ENCODE measurements at places on chromosomes 13 and 19.

DNA sequence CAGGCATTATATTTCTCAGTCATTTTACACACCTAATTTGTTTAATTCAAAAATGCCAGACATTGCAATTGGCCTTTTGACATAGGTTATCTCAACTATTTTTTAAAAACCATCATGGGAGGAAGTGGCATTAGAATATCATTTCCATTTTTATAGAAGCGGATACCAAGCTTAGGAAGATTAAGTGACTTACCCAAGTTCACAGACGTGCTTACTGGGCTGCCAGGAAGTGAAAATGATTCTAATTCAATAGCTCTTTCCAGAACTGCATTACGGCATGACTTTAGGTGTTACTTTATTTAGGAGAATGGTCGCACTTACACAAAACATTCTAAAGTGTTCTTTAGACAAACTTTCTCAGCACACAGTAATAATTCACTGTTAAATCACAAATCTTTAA, 231.9 kb downstream of the KLF12 start:
- DNase-seq: no peak

GRCh38 chr19:38204096-38204495, 19.9 kb downstream of the DPF1 start:
- no peak for DNase-seq

DNA sequence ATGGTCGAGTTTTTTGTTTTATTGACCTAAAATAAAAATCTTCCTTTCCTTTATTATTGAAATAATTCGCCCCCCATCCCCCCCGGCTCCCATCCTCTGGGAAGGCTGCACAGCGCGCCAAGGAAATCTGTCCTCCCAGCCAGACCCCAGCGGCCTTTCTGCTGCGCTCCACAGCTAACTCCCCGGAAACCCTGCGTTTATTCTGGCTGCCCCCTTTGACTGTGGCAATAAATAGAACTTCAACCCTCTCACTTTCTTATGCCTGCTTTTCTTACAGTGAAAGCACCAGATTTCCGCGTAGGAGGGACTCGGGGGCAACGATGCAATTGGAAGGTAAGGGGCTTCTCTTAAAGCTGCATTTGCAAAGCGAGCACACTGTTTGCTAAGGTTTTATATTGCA, 9.7 kb upstream of the C19orf12 start:
- no peak for DNase-seq

DNA sequence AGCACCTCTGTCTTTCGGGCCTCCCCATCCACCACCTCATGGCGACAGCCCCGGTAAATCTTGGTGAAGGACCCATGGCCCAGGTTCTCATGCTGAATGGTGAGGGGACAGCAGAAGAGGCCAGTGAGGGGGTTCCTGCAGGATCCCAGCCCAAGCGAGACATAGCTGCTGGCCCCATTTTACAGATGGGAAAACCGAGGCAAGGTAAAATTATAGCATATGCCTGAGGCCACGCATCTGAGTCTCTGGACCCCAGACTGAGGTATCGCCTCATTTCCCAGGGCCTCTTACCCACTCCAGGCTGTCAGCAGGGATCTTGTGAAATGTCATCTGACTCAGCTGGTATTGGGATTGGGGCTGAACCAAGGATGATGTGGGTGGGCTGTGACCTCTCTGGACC, 9.8 kb downstream of the JAK3 start:
- DNase-seq: no peak

DNA sequence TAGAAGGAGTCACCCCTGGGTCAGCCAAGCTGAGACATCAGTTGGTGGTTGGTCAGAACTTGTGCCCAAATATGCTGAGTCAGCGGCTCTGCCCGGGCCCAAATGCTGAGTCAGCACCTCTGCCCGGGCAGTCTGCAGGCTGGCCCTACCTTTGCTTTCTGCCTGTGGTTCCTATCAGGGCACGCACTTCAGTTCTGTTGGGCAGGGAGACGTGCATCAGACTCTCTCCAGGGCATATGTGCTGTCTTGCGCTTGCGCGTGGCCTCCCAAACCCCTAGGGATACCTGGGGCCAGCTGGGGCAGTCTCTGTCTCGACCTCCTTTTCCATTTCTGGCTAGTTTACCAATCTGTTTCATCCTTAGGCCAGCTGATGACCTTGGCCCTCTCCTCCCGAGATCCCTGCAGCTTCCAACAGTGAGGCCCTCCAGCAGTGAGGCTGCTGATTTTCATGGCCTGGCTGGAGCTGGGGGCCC, 24.4 kb upstream of the LDLR start:
- DNase-seq: no peak

DNA sequence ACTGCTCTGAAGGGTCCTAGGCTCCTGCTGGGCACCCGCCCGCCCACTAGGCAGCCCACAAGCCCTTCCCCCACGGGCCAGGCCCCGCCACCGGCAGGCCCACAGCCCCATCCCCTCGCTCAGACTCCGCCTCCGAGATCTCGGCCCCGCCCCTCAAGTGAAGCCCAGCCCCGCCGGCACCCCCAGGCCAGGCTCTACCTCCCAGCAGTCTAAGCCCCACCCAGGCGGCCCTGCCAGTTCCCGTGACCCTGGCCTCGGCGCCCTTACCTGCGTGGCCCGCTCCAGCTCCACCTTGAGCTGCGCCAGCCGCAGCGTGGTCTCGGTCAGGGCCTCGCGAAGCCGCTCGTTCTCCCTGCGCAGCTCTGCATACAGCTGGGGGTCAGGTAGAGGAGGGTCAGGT, 16.3 kb downstream of the EPS8L1 start:
- DNase-seq: no peak

DNA sequence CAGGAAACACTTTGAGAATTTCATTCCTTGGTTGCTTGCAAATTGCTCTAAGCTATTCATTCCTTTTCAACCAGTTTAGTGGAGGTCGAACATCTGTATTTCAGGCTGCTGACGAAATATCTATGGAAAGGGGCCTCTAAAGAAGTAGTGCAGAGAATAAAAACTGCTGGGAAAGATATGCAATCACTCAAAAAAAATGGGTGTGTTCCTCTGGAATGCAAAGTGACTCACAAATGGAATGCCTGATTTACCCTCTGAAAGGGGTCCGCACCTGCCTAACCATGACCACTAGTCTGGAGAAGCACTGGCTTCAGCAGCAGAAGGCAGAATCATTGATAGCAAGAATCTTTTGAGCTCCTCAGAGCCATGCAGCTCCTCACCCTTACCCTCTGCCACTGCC, 129.4 kb downstream of the PCDH9 start:
- DNase-seq: no peak

GRCh38 chr13:53642306-53642705, 613.7 kb downstream of the OLFM4 start:
- DNase-seq: no peak

GRCh38 chr13:30442926-30443325, 20.6 kb downstream of the UBE2L5 start:
- no peak for DNase-seq

DNA sequence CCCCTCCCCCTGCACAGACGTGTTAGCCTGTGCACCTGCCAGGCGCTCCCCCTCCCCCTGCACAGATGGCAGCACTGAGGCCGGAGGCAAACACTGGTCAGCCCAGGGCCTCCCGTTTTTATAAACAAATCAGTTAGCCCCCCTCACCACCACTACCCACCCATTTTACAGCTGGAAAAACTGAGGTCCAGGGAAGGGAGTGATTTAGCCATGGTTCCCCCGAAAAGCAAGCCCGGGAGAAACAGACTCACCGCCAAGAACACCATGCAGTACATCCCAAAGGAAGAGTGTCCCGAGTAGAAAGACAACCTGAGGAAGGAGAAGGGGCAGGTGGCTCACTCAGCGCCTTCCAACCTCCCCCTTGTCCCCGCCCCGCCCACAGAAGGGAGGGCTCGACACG, 8.7 kb downstream of the PLPP2 start:
- DNase-seq: no peak

GRCh38 chr13:98536729-98537128, 40.2 kb downstream of the STK24 start:
- DNase-seq: no peak

DNA sequence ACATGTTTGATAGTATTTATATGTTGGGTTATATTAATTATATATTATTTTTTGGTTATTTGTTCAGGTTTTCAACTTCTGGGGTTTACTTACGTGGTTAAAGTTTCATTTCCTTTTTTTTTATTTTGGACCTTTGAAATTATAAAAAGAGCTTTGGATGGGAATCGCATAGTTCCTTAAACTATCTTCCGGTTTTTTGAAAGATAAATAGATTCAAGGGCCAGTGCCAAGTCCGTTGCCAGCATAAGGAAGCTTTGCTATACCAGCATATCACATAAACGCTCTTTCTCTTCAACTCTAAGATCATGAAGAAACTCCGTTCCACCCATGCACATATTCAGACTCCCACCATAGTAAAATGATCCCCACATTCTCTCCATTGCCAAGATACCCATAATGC, 7.4 kb upstream of the OXGR1 start:
- DNase-seq: no peak

- peak; percentile 50 for DNase-seq
These were observed 40.3 kb upstream of the USPL1 start for GRCh38 chr13:30577401-30577852.

- no peak for DNase-seq
These were observed 46.5 kb downstream of the DNAJC3 start for GRCh38 chr13:95723438-95723837.

DNA sequence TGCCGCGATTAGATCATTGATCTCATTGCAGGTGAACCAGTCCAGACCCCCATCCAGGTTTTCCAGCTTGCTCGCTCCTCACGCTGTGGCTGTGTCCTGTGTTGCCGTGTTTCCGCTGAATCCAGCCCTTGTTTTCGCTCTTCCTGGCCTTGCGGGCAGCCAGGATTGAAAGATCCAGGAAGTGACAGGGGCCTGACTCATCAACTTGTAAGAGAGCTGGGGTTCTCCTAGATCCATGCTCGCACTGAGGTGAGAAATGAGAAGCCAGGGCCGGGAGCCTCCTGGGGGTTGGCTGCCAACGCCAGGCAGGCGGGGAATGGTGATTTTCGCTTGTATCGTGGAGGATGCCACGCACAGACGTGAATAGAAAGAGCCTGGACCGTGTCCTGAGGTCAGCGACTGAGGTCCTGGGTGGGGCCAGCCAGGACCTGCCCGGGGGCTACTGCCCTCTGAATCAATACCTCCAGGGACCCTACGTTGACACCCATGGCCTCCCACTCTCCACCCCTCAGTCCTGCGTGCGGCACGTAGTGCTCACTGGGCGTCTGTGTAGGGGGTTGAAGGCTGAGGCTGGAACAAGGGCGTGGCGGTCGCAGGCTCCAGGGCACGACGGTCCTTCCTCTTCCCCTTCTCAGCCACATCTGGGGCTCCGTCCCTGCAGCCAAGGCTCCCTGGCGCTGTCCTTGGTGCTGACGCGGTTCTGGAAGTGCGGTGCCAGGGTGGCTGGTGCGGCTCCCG, 7.3 kb upstream of the PTPRH start:
- DNase-seq: peak; percentile 65

DNA sequence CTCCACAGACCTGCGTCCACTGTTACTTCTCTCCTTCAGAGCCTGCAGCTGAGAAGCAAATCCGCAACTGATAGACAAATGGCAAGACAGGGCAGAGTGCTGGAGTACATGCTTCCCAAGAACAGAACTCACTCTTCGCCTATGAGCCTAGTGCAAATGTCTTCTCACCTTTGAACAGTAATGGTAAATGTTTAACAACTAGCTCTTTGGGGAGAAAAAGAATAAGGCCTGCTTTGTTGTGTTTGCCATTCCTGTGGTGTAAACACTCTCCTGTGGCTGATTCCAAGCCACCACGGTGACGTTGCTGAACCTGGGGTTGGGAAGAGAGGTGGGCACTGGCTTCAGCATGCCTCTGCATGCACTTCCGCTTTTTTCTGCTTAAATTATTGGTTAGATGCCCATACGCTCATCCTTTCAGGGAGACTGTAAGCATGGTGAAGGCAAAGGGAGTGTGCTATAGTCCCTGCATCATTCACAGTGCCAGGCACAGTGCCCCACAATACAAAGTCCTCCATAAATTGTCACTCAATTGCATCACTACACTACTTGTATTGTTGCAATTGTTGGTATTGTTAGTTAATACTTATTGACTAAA, 28.1 kb upstream of the GTF3A start:
- no peak for DNase-seq

DNA sequence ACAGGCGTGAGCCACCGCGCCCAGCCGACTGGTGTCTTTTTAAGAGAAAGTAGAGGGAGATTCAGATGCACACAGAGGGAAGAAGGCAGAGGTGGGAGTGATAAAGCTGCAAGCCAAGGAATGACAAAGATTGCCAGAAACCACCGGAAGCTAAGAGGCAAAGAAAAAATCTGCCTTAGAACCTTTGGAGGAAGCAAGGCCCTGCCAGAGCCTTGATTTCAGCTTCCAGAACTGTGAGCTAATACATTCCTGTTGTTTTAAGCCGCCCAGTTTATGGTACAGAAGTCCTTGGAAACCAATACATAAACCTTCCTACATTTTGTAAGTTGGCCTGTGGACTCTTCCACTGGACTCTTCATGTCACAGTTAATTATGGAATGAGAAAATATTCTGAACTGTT, 71.7 kb upstream of the SOX21 start:
- no peak for DNase-seq

DNA sequence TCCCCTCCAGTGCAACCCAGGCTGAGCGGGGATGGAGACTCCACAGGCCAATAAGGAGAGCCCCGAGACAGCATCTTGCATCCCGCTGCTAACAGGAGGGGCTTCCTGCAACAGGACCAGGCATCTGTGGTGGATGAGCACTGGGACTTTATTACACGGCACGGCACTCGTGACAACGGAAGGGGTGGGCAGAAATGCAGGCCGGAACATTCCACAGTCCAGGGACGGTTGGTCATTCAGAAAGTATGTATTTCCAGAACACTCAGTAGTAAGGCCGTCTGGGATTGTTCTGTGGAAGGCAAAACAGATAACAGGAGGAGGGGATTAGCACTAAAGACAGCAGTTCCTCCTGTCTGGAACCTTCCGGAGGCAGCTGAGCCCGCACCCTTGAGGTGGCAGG, 3.3 kb upstream of the TM6SF2 start:
- no peak for DNase-seq

GRCh38 chr19:7968796-7969554, 25.5 kb upstream of the TIMM44 start:
- DNase-seq: no peak

- DNase-seq: peak; percentile 88
These were observed at the start of gene FDX2 for GRCh38 chr19:10315335-10316214. Gene FDX2, minus strand, starts transcription at chr19:10316015. Its CDS starts 19 bp downstream, at chr19:10315996.

DNA sequence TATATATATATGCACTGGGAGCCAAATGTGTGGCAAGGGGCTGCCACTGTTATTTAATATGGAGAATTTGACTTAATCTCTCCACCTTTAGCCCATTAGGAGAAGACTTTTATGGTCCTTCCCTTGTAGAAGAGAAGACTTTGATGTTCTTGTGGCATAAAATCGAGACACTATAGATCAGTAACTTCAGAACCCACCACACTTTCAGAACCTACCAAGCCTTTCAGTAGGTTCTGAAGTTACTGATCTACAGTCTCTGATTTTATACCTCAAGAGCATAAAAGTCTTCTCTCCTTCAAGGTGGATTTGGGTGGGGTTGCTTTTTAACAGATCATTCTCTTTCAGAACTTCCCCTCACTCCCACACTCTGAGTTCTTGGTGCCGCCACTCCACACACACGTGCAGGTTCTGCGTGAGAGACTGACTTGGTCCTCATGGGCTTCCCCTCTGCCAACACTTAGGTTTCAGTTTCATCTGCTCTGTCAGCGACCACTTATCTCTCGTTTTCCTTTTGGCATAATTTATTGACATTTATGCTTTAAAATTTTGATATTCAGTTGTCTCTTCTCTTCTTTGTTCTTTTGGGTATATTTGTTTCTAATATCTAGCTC, 213.4 kb upstream of the PCDH17 start:
- DNase-seq: no peak
